ENCODE measurements at places on chromosomes 4 and X.
A peak's percentile ranks its signal among the peaks of the same experiment; 100 is the strongest.

DNA sequence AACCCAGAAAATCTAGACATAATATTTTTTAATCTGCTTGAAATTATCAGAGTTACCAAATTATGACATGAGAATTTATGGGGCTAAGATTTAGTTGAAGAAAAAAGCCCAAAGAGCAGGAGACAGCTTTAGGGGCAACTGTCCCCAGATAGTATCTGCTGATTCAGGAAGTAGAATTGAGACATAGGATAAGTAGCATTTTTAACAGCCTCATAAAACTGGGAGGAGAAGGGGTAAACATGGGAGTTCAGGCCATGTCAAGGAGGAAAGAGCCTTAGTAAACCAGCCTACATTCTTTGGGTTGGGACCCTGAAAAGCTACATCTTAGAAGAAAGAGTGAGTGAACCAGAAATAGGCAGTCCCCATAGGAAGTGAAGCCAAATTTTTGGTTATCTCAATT, 9.7 kb upstream of the RAB28 start:
- no peak for DNase-seq

- peak; percentile 60 for DNase-seq
Observed at GRCh38 chr4:86220121-86220520, 139.7 kb downstream of the MAPK10 start.

DNA sequence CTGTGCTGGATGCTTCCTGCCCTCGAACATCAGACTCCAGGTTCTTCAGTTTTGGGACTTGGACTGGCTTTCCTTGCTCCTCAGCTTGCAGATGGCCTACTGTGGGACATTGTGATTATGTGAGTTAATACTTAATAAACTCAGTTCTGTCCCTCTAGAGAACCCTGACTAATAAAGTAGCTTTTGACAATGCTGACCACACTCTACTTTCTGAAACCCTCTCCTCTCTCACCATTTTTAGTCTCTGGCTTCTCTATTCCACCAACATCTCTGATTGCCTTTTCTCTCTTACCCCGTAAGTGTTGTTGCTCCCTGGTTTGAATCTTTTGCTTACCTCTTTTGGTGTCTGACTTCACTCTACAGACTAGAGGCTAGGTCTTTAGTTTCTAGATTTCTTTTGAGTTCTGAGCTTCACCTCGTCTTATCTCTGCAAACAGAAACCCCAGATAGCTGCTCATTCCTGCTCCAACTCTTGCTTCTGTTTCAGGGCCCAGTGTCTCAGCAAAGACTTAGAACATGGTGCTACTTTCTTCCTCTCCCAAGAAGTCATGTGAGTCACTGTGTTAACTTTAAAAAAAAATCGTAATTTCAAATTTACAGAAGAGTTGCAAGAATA, 11.4 kb downstream of the TMSB4X start:
- no peak for DNase-seq

- DNase-seq, result no peak
Observed at GRCh38 chrX:112735147-112735546, 55.4 kb upstream of the LHFPL1 start.

DNA sequence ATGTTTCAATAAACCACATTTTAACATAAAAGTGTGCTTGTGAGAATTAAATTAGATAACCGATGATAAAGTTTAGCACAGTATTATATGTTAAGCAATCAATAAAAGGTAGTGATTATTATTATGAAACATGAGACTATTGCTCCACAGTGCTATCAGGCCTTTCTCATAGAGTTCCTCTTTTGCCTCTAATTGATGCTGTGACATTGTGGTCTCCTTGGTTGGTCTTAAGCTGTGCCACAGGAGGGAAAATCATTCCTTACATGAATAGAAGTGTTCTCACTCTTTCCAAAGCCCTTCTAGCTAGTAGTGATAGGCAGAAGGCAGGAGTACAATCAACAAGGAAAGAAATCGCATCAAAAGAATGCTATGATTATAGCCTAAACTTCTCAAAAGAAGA, 9.2 kb upstream of the PDHA2 start:
- no peak for DNase-seq

DNA sequence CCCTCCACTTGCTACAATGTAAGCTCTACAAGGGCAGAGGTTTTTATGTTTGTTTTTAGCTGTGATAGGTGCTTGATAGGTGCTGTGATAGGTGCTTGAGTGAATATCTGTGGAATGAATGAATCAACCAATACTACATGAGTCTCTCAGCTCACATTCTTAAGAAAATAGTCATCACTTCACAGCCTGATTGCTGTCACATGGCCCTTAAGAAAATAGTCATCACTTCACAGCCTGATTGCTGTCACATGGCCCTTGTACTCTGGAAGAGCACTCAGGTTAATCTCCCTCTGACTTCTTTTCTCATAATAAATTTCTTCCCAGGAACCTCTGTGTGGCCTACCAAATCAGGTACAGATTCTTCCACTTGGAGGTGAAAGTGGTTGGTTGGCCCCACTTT, 335.2 kb downstream of the TENM3 start:
- DNase-seq, result peak; percentile 14

DNA sequence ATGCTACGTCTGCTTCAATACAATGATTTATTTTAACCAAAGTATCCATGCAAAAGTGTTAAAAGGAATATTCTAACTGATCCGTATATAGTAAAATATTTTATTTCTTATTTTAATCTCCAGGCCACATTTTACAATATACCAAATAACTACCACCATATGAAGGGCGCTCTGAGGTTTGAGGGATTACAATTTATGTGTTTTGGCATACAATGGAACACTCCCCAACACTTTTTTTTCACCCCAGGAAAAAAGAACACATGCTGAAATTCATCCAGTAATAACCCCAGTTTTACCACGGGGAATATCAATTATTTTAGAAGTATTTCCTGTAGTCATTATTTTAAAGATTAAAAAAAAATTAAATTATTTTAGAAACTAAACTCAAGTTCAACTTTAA, 65.4 kb downstream of the APBB2 start:
- no peak for DNase-seq

DNA sequence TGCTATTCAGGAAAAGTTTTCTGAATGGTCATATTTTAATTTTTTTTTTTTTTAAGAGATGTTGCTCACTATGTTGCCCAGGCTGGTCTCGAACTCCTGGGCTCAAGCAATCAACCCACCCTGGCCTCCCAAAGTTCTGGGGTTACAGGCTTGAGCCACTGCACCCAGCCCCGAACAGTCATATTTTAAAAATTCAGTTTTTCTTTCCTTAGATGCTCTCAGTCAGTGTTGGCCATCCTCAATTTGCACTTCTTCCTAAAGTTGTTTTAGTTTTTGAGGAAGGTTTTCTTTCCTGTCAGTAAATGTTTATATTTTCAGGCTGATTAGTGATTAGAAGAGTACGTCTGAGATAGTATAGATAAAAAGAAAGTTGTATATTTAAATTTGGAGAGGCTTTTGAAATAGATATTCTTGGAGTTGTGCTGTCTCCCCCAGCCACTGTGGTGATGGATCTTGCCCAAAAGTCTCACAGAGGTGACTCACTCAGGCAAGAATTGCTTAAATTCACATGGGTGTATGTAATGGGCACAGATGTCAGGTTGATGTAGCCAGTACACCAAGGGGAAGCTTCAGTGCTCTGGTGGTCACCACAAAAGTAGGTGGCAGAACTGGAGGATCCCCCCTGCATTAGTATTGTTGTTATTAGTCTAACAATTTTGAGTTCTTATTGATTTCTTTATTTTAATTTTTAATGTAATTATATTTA, 72.2 kb upstream of the ELOVL6 start:
- DNase-seq, result peak; percentile 69

GRCh38 chr4:112448306-112449132, 67.5 kb downstream of the NEUROG2 start:
- DNase-seq, result no peak

GRCh38 chr4:25775166-25775565, 87.6 kb downstream of the SEL1L3 start:
- DNase-seq, result no peak

- DNase-seq, result no peak
Observed at GRCh38 chrX:39425124-39425806, 624.0 kb downstream of the MID1IP1 start.

DNA sequence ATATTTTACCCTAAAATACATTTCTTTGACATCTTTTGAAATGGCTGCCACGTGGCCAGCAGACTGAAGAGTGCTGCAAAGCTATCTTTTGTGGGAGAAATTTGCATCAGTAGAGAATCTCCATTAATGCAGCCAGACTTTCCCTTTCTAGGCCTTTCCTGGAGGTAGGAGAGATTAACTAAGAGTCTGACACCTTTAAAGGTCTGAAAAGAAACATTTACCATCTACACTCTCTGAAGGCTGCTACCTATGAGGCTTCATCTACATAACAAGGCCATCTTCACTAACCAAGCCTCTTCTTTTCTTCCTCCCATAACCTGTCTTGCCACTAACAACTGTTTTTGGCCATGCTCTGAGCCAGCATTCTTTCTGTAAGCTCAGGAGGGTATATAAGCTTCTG, 17.8 kb upstream of the SPRY1 start:
- DNase-seq, result no peak

- DNase-seq, result peak; percentile 46
Observed at GRCh38 chrX:23799469-23800065, 16.6 kb downstream of the SAT1 start.

GRCh38 chr4:153521478-153521877, 55.3 kb downstream of the TMEM131L start:
- no peak for DNase-seq

- DNase-seq, result no peak
Observed at GRCh38 chr4:75686346-75686745, 13.1 kb upstream of the G3BP2 start.

GRCh38 chr4:153063490-153063889, 127.4 kb downstream of the FHDC1 start:
- no peak for DNase-seq

GRCh38 chrX:153981771-153982533, 9.4 kb downstream of the TMEM187 start:
- peak; percentile 74 for DNase-seq

GRCh38 chr4:42787079-42787463, 105.4 kb upstream of the GRXCR1 start:
- no peak for DNase-seq

DNA sequence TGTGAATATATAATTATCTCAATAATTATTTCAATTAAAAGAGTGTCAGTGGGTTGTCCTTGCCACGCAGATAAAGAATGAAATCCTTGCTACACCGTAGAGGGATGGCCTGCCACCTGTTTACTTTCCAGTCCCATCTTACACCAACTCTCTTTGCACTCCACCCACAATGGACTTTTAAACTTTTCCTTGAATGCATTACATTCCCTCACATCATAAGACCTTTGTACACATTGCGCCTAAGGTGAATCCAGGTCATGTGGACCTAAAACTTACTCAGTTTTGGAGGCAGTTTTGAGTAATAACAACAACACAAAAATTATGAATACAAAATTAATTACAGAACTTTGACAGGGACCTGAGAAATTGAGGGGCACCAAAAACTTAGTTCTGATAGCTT, 78.7 kb upstream of the PDE5A start:
- no peak for DNase-seq

DNA sequence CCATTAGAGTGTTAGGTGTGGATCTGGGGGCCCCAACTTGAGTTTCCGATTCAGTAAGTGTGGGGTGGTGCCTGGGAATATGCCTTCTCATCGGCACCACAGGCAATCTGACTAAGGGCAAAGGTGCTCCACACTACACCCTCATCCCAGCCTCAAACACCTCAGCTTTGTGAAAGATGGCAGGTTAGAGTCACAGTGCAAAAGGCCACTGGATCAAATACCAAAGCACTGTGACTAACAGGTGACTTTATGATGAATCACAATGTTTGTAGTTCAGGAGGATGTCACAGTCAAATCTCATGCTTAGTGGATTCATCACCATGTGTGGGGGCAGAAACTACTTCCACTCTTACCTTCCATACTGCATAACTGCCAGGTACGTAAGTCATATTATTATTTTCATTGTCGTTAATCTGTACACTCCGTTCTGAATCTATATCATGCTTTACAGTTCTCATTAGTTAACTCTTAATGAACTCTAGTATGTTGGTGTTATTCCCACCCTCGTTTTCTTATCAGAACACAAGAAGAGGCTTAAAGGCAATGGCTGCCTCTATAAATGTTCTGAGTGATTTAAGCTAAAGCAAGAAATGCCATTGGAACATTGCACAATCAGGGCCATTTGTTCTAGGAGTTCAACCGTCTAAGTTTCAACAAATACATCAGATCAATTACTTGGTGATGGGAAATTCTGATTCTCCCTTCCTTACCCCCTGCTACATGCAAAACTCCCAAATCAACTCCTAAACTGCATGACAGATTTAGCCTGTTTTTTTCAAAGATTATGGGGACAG, 50.2 kb downstream of the PRKG2 start:
- peak; percentile 12 for DNase-seq

DNA sequence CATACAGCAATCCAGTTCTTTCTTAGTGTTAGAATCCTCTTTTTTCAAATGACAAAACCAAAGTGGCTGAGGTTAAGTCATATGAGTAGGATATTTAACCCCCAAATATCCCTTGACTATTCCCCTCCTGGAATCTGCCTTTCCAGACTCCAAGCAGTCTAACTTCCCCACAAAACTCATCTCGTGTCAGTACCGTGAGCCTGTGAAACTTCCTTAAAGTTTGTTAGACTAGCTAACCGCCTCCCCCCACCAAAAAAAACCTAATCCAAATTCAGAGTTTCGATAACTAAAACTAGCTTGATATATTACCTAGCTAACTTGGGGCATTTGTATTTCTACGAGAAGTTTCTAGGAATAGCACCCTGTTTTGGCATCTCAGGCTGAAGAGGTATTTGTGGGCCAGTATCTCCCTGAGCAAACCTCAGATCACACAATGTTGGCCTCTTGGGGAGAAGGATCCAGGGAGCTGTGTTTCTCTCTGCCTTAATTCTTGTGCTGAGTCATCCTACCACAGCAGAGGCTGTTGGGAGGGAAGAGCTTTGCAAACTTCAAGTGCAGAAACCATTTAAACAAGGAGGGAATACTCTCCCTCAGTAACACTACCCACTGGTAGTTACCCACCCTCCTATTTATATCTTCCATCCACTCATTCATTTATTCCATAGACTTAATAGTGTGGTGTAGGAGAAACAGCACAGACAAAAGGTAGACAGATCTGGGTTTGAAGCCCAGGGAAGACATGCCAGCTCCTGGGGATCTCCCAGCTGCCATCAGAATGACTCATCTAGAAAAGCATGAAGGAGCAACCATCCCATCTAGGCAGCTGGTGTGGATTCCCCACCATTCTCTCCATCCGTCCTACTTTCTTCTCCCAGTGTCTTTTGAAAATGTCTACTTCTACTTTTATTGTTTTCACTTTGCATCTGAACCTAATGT, 39.3 kb upstream of the TXK start:
- DNase-seq, result peak; percentile 16

GRCh38 chr4:40194602-40195161, 2.1 kb upstream of the RHOH start:
- no peak for DNase-seq

Measured in fibroblast of gingiva (primary cell).